Naive thymus-derived CD4-positive, alpha-beta T cell (primary cell): ENCODE measurements at places on chromosomes 13 and 19. TPM values are rescaled to one million over a fixed set of nuclear protein-coding genes. Genes with fewer than 3 reads are reported as not detected.

Gene SGTA
- 32.2 TPM for total RNA-seq

Gene PTPRH
- total RNA-seq: not detected

Gene GPR108
- total RNA-seq: 61.9 TPM

Gene KLK14
- total RNA-seq: 0.66 TPM

Gene NALCN
- not detected for total RNA-seq

Gene PRRG2
- 2.5 TPM for total RNA-seq

Gene RGS9BP
- 0.15 and 0.19 TPM in 2 replicates for total RNA-seq

Gene ZNF221
- 1.7 TPM for total RNA-seq

Gene SIAH3
- 2.4 TPM for total RNA-seq

Gene WTIP
- 0.08 TPM for total RNA-seq

Gene LILRA1
- 36.7 TPM for total RNA-seq

Gene CALR3
- total RNA-seq: not detected

Gene SYT3
- not detected for total RNA-seq

Gene ATP4B
- not detected for total RNA-seq

Gene MADCAM1
- total RNA-seq: 1.8 TPM

Gene EPSTI1
- total RNA-seq: 11.0 TPM

Gene SBK2
- total RNA-seq: not detected

Gene TEX26
- not detected for total RNA-seq

Gene TUBA3C
- total RNA-seq: not detected

Gene THSD8
- total RNA-seq: 2.9 TPM

Gene METTL21C
- total RNA-seq: not detected

Gene RFX1
- total RNA-seq: 15.7 TPM

Gene ADGRE2
- 10.1 TPM for total RNA-seq

Gene PTGER1
- 0.46 TPM in 1 of 2 replicates, not detected in the other for total RNA-seq

Gene STOML3
- not detected for total RNA-seq

Gene ZNF667
- 8.1 TPM for total RNA-seq

Gene NFIC
- 31.1 TPM for total RNA-seq

Gene ZNF563
- 6.1 TPM for total RNA-seq

Gene KLK3
- total RNA-seq: not detected

Gene TRPC4
- not detected for total RNA-seq

Gene GJB6
- total RNA-seq: 2.4 TPM

Gene ATXN8OS
- total RNA-seq: not detected

Gene NFIX
- 5.9 TPM for total RNA-seq

Gene SPINT2
- 37.4 TPM for total RNA-seq

Gene FNDC3A
- total RNA-seq: 44.6 TPM
